ENCODE measurements at places on chromosomes 2 and 18. TPM values are rescaled to one million over a fixed set of nuclear protein-coding genes. Genes with fewer than 3 reads are reported as not detected.

The CYTIP gene
- polyA plus RNA-seq, result 3.5 TPM

- no peak for DNase-seq
Measured at GRCh38 chr2:150459281-150459680, 28.2 kb downstream of the RND3 start.

The SERPINB4 gene
- polyA plus RNA-seq, result 0.34 TPM

GRCh38 chr2:6475155-6475940 lies 390.4 kb downstream of the CMPK2 start:
- DNase-seq, result no peak

GRCh38 chr2:7704296-7704865 lies 787.2 kb downstream of the RNF144A start:
- no peak for DNase-seq

- no peak for DNase-seq
Measured at GRCh38 chr18:47881752-47882455, 48.6 kb downstream of the SMAD2 start.

The MFF gene
- polyA plus RNA-seq, result 68.0 TPM

The CRYGC gene
- polyA plus RNA-seq, result not detected

The POTEI gene
- polyA plus RNA-seq, result 0.06 TPM

The RUFY4 gene
- 0.24 TPM for polyA plus RNA-seq

DNA sequence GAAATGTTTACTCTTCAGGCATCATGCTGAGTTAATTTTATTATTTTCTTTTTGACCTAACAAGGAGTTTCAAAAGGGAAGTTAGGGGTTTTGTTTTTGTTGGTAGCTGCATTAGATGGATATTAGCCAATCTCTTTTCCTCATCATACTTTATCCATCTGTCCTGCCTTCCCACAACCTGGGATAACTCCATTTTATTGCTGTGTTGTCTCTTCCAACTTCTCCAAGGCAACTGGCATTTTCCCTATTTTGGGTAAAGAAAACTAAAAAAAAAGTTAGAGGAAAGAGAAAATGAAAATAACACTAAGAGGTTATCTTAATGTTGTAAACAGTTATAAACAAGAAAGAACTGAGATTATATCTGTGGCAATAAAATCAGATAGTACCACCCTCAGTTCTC lies 147.0 kb downstream of the PID1 start:
- DNase-seq, result peak; percentile 33

- DNase-seq, result no peak
Measured at GRCh38 chr2:232886176-232886575, 16.1 kb downstream of the SNORC start.

All from muscle of leg (tissue), 16 donors.